ENCODE measurements at places on chromosomes 2 and 18.
A peak's percentile ranks its signal among the peaks of the same experiment; 100 is the strongest.

DNA sequence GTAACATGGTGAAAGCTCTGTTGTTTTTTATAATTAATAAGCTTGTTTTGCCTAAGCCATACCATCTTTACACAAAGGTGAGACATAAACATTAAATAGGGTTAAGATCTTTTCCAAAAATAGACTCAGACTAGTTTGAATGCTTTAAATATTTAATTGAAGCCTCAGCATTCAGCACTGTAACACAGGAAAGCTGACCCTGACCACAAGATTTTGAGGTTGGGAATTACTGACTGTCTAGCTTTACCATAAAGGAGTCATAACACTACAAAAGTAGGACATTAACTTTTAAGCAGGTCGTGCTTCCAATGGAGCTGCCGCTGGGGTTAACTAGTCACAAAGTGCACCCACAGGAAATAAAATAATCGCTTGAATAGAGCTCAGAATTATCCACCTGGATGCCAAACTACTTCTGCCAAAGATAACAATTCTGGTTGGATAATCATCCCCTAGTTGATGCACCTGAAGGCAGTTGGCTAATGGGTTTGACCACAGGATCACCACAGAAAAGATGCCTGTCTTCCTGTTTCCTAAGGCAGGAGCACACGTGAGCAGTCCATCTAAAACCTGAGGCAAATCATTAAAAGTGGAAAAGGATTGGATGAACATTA, 106.2 kb downstream of the COBLL1 start:
- DNase-seq = no peak

DNA sequence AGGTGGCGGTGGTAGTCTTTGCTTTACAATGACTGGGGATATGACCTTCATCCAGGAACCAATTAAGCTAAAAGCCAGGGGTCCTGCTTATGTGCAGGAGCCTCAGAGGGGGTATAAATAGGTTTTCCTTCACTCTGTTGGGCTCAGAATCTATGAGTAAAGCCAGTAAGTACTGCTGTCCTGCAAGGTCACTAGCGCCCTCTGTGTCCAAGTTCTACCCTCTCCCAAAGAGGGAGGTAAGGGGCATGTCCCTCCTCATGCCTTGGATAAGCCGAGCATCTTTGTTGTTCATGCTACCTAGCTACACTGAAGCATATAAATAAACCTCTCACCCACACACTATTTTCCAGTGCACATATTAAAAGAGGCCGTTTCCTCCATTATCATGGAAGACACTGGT, 79.4 kb downstream of the SPRED2 start:
- DNase-seq = no peak

- no peak for DNase-seq
These were observed at the start of gene KIAA2012 for GRCh38 chr2:202072737-202073401. KIAA2012 (plus strand) TSS chr2:202073255; CDS start chr2:202073628, 373 bp downstream.

GRCh38 chr2:96921561-96922319, 51.9 kb upstream of the SEMA4C start:
- DNase-seq = no peak

GRCh38 chr18:78722929-78723710, 256.5 kb upstream of the SALL3 start:
- no peak for DNase-seq

GRCh38 chr2:112725545-112726457, 5.0 kb downstream of the NT5DC4 start:
- DNase-seq = no peak

GRCh38 chr2:609449-609848, 67.8 kb downstream of the TMEM18 start:
- DNase-seq = no peak

DNA sequence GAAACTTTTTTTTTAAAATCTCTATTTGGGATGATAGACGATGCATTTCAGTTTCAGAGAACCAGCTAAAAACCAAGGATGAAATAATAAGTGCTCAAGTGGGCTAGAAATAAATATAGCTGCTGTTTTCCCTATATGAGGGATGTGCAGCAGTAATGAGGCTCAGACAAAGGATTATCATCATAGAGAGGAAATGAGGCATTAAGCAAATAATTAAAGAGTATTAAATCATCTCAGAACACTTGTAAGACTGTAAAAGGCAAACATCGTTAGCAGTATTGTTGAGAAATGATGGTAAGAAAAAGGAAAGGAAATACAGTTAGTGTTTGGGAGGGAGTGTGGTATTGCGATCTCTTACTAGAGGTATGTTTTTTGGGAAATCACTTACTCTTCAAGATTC, 233.5 kb downstream of the TGIF1 start:
- DNase-seq = no peak

DNA sequence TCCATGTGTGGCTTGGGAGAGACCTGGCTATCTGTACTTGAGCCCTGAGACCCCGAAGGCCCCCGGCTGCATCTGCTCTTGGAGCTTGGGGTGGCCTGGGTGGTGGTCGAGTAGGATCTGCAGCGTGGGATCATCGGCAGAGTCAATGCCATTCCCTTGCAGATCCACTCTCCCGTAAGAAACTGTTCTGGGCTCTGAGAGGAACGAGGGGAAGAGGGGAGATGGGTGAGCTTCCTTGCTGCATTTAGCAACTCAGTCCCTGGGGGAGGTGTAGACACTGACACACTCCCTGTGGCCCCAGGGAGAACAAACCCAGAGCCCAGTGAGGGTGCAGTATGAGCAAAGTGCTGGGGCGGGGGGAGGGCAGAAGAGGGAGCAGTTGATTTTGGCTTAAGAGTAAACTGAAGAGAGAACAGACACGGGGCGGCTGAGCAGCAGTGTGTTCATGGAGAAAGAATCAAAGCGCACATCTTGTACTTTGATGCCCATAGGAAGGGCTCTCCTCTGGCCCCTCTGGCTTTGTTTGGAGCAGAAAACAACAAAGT, 8.5 kb downstream of the GREB1 start:
- no peak for DNase-seq

- DNase-seq = no peak
These were observed 247.8 kb upstream of the HDAC4 start for GRCh38 chr2:239648607-239649006.

GRCh38 chr2:206002440-206002839, 83.5 kb downstream of the INO80D start:
- DNase-seq = no peak

GRCh38 chr2:128158176-128158575, 67.2 kb downstream of the UGGT1 start:
- DNase-seq = no peak

GRCh38 chr2:200486529-200486928, 23.3 kb downstream of the KCTD18 start:
- no peak for DNase-seq

- DNase-seq = no peak
These were observed 322.4 kb downstream of the ADCYAP1 start for GRCh38 chr18:1227025-1227424.

DNA sequence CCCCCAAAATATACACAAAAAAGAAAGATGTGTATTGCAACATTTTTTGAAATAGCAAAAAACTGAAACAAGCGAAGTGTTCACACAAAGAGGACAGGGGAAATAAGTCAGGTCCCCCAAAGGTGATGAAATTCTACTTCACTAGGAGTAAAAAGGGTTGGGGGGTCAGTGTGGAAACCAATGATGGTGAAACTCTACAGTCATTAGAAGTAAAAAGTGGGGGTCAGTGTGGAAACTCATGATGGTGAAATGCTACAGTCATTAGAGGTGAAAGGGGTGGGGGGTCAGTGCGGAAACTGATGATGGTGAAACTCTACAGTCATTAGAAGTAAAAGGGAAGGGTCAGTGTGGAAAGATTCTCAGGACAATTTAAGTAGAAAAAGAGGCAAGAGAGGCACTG, 298.2 kb downstream of the EIPR1 start:
- DNase-seq = no peak

DNA sequence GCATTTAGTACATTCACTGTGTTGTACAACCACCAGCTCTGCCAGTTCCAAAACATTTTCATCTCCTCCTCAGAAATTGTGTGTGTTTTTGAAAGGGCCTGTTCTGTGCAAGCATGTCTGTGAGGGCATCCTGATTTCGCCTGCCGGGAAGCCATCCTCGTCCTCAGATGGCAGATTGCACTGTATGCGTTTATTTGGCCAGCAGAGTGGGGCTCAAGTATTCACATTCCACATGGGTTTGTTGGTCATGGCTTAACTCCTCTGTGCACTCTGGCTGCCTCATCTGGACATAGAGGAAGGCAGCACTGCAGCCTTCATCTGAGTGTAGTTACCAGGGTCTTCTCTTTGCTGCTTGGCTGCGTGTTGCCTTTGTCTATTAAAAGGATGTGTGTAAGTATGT, 85.0 kb downstream of the TMEM247 start:
- no peak for DNase-seq

DNA sequence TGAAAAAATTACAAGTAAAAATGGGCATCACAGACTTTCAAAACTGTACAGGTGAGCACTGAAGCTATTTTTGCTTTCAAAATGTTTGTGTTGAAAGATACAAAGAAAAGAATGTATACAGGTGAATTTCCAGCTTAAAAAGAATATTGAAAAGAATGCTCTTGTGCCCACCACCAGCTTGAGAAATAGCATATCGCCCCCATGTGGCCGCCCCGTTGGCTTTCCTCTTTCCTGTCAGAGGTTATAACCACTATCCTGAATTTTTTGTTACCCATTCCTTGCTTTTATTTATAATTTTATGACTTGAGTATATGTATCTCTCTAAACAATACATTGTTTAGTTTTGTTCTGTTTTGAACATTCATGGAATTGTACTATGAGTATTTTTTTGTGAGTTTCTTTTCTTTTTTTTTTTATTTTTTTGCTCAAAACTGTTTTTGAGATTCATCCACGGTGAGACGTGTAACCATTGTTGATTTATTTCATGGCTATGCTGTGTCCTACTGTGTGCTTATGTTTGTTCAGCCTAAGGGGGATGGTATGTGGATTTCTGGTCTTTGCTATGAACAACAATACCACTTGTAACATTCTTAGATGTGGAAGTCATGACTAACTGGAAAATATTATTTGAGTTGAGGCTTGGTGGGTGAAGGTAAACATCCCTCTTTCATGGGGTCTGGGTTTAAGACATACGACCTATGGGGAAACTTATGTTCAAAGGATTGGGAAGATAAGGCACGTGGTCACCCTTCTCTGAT, 11.6 kb downstream of the TRPM8 start:
- DNase-seq = no peak

GRCh38 chr2:225574582-225575138, 175.2 kb downstream of the NYAP2 start:
- DNase-seq = no peak

- DNase-seq = no peak
These were observed 820 bp upstream of the SH3BP4 start for GRCh38 chr2:234950730-234951663.

DNA sequence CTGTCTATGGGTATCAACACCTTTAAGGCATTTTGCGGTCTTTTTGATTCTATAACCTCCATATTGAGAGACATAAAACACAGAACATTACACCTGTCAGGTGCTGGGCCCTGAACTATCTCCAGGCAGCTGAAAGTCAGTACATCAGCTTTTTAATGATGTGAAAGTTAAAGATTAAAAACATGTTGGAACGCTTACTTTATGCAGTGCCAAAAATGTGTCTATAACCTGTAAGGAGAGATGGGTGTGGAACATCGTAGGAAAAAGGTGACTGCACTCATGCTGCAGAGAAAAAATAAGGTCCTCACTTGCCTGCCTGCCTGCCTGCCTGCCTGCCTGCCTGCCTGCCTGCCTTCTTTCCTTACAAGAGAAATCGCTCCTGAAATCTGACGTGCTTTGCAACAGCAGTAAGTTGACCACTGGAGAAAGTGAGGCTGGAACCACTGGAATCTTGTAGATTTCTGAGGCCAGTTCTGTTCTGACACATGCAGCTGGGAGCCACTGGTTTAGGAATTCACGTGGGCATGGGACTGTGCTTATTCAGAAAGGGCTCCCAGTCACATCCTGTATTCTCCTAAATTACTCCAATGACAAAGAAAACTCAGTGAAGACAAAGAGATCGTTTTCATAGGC, 34.1 kb downstream of the BCL11A start:
- DNase-seq = no peak

DNA sequence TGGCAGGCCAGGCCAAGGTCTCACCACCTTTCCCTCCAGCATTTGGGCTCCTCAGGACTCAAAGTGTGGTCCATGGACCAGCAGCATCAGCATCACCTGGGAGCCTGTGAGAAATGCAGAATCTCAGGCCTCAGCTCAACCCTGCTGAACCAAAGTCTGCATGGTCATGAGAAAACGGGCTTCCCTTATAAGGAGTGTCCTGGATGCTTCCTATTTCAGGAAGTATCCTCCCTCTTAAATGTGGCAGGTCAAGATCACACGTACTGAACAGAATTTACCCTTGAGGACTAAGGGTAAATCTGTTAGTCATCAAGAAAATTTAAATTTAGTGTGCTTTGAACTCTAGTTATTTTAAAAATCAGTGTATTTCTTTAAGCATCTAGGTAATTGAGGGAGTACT, 11.8 kb downstream of the CD8A start:
- no peak for DNase-seq

GRCh38 chr18:34493099-34493544, 217.0 kb upstream of the DTNA start:
- peak; percentile 32 for DNase-seq

DNA sequence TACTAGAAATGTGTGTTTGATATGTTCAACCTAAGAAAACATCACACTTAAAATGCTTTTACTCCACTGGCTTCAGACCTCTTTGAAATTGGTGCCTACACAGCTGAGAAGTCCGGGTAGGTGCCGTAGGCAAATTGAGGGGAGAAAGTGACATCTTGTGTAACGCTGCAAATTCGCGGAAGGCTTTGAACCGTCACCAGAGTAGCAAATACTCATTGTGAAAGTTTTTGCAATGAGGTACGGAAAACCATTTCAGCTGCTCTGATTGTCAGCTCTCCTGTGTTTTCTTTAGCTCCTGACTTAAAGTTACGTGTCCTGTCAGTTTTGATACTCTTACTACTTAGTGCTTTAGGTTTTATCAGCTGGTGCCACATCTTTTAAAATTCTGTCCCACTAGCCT, 224.5 kb downstream of the FAM210A start:
- DNase-seq = no peak

GRCh38 chr2:240209493-240209892, 69.0 kb upstream of the OTOS start:
- DNase-seq = no peak

DNA sequence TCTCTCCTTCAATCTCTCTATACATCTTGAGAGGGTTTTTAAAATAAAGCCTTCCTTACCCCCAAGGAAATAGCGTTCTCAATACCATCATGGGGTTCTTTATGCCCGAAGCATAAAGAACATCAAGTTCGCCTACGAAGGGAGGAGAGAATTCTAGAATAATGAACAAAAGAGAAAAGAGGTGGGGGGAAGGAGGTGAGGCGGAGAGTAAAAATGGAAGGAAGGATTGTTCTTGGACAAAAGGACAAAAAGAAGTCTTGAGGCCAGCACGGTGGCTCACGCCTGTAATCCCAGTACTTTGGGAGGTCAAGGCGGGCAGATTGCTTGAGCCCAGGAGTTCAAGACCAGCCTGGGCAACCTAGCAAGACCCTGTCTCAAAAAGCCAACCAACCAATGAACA, 319.8 kb upstream of the NCKAP5 start:
- DNase-seq = no peak

- DNase-seq = no peak
These were observed 341.7 kb downstream of the PIK3C3 start for GRCh38 chr18:42296723-42297122.

GRCh38 chr2:135798762-135799161, 38.2 kb downstream of the LCT start:
- no peak for DNase-seq

Data from D721Med (cell line).